ENCODE measurements at places on chromosomes 7 and 10. TPM values are rescaled to one million over a fixed set of nuclear protein-coding genes. Genes with fewer than 3 reads are reported as not detected.

Gene CNTNAP2
- 2.7 TPM for total RNA-seq

Gene ADGRA1
- total RNA-seq = not detected

Gene CUZD1
- 1.0 TPM for total RNA-seq

Gene LRRD1
- not detected for total RNA-seq

Gene EMX2
- 5.7 TPM for total RNA-seq

Gene COMMD3
- total RNA-seq = 41.7 TPM

Gene TCAF1
- total RNA-seq = 24.7 TPM

Gene TBRG4
- total RNA-seq = 119 TPM

Gene ARMC3
- 0.23 TPM for total RNA-seq

Gene MYL7
- not detected for total RNA-seq

Gene WDR86
- 0.07 TPM for total RNA-seq

Gene PON1
- total RNA-seq = not detected

Gene ZCWPW1
- 3.8 TPM for total RNA-seq

Gene STEAP4
- 0.80 TPM for total RNA-seq

Gene AKR1C8
- total RNA-seq = not detected

Gene CPED1
- 2.1 TPM for total RNA-seq

All from epithelial cell of proximal tubule (primary cell).